Transverse colon (tissue), 4 donors: ENCODE measurements at places on chromosomes 11 and 22. TPM values are rescaled to one million over a fixed set of nuclear protein-coding genes. Genes with fewer than 3 reads are reported as not detected.
A peak's percentile ranks its signal among the peaks of the same experiment; 100 is the strongest.

The TRPC6 gene
- 15.9 TPM for total RNA-seq

The SYNGR1 gene
- total RNA-seq, result 6.7 TPM

The CARD18 gene
- total RNA-seq, result not detected

DNA sequence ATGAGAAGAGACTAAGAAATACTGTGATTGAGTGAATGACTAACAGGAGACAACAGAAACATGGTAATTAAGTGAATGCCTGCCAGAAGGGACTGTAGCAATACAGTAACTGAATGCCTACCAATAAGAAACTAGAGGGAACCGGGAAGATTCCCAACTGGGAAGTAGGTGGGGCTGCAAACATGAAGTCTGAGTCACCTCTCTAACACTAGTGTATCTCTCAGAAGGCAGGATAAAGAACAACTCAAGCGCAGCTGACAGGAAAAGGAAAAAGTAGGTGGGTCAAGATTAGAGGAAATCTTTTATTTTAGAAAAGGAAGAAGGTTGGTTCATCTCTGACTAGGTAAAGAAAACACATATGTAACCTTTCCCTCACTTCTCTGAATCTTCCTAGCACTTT is 14.0 kb downstream of the C11orf42 start:
- H3K27ac ChIP-seq, result peak overlapping the region; percentile 30
- DNase-seq, result peak; percentile 36
- H3K36me3 ChIP-seq, result no peaks in the 10 kb centered on the region
- H3K4me3 ChIP-seq, result no peak overlapping the region
